ENCODE measurements at places on chromosomes 13 and 19.

DNA sequence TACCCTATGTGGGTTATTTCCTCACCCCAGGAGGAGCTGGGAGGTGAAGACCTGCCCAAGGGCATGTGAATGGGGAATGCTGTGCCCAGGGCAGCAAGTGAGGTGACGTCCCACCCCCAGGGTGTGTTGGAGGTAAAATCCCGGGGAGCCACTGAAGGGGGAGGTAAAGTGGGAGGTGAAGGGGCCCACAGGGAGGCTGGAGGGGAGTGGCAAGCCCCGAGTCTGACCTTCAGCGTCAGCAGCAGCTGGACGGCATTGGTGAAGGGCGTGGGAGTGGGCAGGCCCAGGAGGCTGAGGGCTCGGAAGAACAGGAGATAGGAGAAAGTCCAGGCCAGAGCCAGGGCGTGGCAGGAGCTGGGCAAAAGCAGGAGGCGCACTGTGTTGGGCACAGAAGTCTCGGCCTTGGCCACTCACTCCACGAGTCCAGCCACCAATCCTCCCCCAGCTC lies 2.4 kb downstream of the MBOAT7 start:
- DNase-seq, result no peak

GRCh38 chr19:8938576-8938975 lies 71.6 kb downstream of the MUC16 start:
- no peak for DNase-seq

GRCh38 chr13:110640591-110641029 lies 25.3 kb downstream of the NAXD start:
- no peak for DNase-seq

DNA sequence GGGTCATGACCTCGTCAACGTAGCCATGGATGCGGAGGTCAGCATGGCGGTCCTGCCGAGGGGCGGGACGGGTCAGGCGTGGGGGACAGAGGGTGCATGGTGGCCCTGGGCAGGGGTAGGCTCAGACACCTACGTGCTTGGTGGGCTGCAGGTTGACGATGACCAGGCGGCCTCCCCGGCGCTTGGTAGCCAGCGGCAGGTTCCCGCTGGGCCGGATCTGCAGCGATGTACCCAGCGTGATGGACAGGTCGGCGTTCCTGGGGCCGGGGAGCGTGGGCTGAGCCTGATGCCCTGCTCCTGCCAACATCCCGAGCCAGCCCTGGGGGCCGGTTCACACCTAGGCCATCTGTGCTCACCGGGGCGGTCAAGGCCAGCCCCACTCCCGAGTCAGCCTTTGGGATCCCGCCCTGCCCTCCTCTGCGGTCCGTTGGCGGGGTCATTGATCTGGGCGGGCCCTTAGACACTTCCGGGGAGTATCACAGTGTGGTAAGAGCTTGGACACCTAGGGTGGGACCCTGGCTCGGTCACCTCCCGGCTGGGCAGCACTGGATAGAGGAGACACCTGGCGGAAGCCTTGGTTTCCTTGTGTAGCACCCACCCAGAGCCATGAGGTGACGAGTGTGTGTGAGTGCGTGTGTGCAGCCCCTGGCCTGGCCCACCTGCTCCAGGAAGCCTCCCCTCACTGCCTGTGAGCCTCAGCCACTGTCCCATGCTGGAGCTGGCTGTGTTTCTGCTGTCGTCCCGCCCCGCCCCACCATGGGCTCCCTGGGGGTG lies 7.3 kb downstream of the SIRT6 start:
- DNase-seq, result no peak

DNA sequence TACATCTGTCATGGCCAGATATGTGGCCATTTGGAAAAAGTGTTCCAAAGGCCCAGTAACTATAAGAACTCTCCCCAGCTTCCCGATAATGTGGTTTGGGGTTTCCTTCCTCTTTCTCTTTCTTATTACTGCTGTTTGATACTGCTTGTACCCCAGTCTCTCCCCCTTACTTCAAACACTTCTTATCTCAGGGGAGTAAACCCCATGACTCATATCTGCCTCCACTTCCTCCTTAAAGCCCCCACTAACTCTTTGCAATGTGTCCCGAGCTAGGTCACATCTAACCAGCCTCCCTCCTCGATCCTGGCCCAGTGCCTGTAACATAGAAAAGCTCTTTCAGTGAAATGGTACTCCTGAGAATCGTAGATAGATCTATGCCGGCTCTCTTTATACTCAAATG lies 82.4 kb upstream of the STARD13 start:
- DNase-seq, result no peak

- no peak for DNase-seq
These were observed 783 bp downstream of the RHPN2 start for GRCh38 chr19:33063753-33064457.

DNA sequence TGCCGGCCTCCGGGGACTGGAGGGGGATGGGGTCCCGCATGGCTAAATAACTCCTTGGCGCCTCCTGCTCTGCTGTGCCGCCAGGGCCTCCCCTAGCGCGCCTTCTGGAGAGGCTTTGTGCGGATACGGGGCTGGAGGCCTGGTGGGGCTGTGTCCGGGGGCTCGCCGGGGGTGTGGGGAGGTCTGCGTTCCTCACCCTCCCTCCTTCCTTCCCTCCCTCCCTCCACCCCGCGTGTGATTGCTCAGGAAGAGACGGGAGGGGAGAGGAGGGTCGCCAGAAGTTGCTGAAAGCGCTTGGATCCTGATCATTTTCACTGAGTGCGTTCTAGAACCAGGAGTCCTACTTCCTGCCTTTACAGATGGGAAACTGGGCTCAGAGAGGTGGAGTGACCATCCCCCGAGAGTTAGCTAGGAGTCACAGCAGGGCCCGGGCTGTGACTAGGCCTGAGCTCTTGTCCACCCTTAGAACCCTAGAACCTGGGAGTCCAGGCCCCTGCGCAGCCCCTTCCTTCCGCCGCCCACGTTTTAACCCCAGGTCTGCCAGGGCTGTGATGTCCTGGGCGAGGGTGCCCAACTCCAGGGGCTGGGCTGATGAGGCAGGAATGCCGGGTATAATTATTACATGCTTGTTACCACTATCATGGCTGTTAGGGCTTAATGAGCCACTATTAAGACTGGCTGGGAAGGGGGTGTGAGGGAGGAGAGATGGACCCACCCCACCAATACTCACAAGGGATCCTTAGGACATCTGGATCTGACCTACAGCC lies 782 bp upstream of the JUND start:
- no peak for DNase-seq

- no peak for DNase-seq
These were observed 4.7 kb downstream of the ZNF536 start for GRCh38 chr19:30376826-30377425.

DNA sequence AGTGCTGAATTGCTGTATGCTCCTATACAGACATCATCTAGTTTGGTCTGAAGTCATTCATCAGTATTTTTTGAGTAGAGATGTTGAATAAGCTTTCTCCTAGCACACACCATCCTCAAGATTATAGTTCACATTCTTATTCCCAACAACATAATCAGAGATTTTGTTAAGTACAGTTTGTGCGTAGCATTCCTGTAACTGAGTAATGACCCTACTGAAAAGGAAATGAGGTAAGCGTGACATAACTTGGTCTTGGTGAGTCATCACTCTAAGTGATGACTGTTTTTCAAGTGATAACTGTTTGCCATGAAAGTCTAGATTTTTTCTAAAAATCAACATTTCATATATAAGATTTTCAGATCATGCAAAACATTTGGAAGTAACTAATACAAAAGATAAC lies 18.5 kb upstream of the FAM216B start:
- no peak for DNase-seq

- DNase-seq, result no peak
These were observed 82.4 kb upstream of the IRS2 start for GRCh38 chr13:109868578-109869311.

GRCh38 chr19:17948931-17949930 lies 16.4 kb downstream of the CCDC124 start:
- peak; percentile 16 for DNase-seq

DNA sequence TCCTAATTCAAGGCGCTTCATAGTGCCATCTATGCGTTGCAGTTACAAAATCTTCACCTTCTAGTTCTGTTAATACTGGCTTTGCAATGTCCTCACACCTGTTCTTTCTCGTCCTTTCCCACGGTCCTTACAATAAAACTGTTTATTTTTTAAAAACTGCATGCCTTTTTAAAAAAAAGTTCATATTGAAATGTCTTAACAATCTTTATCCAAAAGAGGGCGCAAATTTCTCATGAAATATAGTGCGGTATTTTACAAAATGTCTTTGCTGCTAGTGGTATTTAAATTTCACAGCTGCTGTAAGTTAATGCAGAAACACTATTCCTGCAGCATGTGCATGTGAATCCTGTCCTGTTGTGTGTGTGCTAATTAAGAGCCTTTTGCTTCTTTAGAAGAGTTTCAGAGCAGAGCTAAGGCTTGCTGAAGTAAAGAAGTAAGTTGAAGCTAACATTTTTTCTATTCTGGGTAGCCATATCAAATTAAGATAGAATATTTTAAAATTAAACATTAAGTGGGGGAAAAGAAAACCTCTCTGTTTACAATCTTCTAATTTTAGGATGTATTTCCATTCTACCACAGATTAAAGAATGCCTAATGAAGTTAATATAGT lies 15.8 kb upstream of the CLDN10 start:
- DNase-seq, result no peak

All from activated naive CD4-positive, alpha-beta T cell (primary cell).